ENCODE measurements at places on chromosomes 5 and 9.

GRCh38 chr5:111227801-111228200 is 3.6 kb downstream of the CAMK4 start:
- DNase-seq, result peak; percentile 16

DNA sequence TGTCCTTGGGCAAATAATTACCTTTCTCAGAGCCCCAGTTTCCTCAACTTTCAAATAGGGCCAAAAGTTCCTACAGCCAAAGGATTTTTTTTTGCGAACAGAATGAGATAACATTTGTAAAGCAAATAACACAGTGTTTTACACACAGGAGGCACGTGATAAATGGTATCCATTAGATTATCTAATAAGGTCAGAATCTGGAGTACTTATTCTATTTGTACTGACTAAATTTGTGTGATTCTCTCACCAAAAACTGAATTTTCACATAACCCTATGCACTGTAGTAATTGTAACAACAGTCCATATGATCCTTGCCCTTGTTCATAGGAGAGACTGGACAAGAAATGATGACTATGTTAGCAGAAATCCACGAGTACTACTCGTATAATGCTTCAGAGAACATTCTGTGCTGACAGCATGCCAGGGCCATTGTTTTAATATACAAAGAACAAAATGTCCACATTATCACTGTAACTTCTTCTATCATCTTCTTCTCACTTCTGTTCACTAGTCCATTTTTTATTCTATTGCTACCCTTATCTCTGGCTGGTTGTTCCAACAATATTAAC is 13.9 kb upstream of the FEM1C start:
- no peak for DNase-seq

- no peak for DNase-seq
Measured at GRCh38 chr9:135926402-135927194, 19.3 kb upstream of the CAMSAP1 start.

GRCh38 chr9:76901801-76902200 is 4.1 kb downstream of the PRUNE2 start:
- no peak for DNase-seq

DNA sequence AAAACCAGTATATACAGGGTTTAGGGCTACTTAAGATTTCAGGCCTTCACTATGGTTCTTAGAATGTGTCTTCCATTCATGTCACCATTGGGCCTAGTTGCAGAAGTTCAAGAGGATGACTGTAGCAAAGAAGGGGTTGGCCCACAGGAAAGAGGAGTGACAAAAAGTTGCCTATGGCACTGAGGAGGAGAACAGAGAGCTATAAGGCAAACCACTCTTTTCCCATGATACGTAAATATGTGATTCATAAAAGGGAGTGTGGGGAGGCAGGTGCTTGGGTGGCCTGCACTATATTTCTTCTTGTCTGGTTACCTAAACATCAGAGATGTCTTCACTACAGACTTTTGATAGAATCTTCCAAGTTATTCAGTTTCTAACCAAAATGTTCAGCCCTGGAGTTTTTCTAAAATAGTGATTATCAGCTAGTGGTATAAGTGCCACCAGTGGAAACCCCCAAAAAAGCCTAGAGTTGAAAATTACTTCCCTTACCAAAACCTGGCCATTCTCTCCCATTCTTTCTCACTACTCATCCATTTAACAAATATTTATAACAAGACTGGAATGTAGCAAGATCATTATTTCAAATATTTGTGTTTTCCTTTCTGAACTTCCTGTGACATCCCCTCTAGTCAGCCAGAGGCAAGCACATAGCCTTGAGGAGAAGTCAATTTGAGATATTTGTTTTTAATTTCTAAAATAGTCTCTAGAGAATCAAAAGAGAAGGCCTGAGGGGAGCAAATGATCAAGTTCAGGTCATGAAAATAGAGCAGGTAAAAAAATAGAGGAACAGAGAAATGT is 367.4 kb downstream of the EFNA5 start:
- no peak for DNase-seq

Measured in T follicular helper cell (primary cell).